ENCODE measurements at places on chromosomes 5 and 9.

GRCh38 chr9:18676525-18676924 lies 202.6 kb downstream of the ADAMTSL1 start:
- no peak for DNase-seq

DNA sequence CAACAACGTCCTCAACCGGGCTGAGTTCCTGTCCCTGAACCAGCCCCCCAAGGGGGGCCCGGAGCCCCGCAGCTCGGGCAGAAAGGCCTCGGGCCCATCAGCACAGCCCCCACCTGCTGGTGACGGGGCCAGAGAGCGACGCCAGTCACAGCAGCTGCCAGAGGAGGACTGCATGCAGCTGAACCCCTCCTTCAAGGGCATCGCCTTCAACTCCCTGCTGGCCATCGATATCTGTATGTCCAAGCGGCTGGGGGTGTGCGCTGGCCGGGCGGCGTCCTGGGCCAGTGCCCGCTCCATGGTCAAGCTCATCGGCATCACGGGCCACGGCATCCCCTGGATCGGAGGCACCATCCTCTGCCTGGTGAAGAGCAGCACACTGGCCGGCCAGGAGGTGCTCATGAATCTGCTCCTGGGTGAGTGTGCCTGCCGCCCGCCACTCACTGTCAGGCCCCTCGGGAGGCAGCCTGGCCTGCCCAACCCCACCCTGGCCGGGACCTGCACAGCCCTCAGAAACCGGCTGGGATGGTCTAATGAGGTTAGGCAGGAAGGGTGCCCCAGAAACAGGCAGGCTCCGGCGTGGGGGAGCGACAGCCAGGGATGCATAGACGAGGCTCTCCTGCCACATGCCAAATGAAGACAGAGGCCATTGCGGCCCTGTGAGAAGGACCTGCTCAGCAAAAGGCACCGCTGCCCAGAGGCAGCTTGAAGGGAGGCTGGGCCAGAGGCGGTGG lies 678 bp downstream of the PLPP7 start:
- DNase-seq: no peak

- DNase-seq: no peak
Measured at GRCh38 chr5:156819537-156819936, 30.6 kb upstream of the PPP1R2B start.

DNA sequence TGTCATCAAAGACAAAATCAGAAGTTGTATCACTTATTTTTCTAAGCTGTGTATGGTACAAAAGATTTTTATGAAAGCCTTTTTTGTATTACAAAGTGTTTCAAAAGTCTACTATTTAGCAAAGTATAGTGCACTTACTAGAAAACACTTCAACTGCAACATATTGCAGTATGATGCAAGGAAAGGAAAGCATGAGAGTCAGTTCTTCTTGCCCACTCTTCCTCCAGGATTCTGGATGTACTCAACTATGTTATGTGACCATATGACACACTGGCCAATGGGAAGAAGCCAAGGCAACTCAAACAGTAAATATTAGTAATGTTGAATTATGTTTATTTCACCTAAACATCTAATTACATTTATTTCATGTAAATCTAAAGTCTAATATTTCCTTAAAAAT lies 49.5 kb upstream of the TYRP1 start:
- DNase-seq: no peak

GRCh38 chr5:115098041-115098702 lies 71.5 kb downstream of the TRIM36 start:
- DNase-seq: no peak

DNA sequence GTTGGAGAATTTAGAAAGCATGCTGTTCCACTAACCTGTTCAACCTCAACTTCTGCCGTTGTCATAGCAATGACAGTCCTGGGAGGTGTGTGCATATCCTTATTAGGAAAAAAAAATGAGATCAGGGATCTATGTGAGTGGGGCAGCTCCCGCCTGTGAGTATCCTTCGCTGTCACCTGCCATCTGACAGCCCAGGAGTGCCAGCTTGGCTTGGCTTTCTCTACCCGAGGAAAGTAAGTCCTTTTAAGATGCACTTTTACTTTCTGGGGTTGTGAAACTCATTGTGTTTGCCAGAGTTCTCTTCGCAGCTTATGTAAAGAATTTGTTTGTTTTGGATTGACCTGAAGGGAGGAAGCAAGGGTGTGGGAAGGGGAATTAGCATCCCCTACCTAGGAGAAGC lies 21.8 kb downstream of the PCDHAC2 start:
- DNase-seq: no peak

GRCh38 chr9:71762900-71763653 lies 5.2 kb downstream of the CEMIP2 start:
- peak; percentile 51 for DNase-seq

- DNase-seq: no peak
Measured at GRCh38 chr9:137167747-137168572, 1.9 kb downstream of the LRRC26 start.

DNA sequence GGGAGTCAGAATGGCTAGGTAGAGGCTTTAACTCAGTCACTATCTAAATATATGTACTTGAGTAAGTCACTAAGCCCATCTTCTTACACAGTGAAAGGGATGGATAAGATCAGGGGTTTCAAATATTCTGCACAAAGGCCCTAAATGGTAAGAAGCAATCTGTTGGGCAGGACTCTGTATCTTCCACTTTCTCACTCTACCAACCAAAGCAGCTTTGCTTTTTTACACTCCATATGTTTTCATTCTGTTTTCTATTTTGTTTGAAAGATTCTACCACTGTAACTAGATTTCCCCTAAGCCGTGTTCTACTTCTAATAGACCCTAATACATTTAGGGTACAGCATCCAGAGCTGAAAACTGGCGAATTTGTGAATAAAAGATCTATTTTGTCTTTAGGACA lies 477.5 kb upstream of the NMUR2 start:
- DNase-seq: no peak

DNA sequence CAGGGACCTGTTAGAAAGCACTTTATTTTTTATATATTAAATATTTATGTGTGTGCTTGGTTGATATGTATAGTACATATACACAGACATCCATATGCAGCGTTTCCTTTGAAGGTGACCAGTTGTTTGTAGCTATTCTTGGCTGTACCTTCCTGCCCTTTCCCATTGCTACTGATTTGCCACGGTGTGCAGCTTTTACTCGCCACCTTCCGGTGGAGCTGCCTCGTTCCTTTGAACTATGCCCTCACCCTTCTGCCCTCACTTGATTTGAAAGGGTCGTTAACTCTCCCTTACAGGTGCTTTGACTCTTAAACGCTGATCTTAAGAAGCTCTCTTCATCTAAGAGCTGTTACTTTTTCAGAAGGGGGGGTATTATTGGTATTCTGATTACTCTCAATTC lies 20.5 kb downstream of the RGMB start:
- DNase-seq: no peak

DNA sequence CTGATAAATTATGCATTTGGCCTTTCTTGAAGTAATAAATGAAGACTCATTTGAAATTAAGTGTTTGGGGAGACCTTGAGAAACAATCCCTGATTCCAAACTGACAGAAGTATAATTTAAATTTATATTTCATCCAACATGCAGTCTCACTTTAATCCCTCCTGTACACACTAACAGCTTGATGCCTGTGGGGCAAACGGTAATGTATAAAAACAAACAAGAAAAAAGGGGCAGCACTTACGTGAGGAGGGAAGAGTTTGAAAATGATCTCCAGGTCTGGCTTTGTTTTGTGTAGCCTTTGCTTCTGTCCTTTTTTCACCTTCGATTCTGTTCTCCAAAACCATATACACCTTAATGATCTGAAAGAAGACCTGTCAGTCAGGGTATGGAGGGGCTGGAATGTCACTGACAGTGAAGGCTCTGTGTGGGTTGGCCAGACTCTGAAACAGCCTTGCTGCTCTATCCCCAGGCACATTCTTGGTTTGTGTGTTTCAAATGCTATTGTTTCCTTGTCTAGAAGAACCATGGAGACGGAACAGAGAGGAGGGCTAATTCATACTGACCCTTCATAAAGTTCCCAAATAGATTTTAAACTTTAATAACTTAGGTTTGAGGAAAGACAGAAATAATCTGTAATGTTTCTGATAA lies 338.2 kb upstream of the WWC1 start:
- DNase-seq: peak; percentile 72

DNA sequence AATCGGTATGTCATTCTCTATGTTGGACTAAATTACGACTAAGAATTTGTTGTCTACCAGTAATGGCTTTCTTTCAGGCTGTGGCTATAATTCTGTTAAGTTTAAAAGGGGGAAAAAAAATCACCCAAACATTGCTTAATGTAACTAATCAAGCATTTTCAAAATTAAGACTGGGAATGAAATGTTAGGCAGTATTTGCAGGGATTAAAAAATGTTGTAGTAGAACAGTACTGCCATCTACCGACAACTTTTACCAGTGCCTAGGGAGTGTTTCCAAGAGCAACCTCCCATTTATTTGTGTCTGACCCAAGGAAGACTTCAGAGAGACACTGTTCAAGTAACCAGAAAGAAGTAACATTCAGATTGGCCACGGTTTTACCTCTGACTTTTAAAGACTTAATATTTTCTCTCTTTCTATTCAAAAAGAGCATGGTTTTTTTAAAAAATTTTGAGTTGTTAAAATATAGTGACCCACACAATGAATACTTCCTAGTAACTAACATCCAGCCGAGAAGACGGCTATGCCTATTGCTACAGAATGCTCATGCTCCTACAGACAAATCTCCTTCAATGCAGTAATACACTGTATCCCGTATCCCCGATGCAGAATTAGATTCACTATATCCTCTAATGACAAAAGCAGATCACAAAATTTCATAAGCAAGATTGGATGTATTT lies 92.4 kb downstream of the ARL15 start:
- no peak for DNase-seq

- no peak for DNase-seq
Measured at GRCh38 chr9:27206041-27206440, 90.9 kb downstream of the EQTN start.

GRCh38 chr5:90097082-90097477 lies 312.5 kb downstream of the CETN3 start:
- DNase-seq: no peak

- DNase-seq: no peak
Measured at GRCh38 chr9:120531683-120532300, 48.2 kb downstream of the CDK5RAP2 start.

GRCh38 chr5:126477294-126478117 lies 54.3 kb downstream of the GRAMD2B start:
- no peak for DNase-seq

GRCh38 chr5:90911169-90911568 lies 352.6 kb downstream of the ADGRV1 start:
- no peak for DNase-seq

- no peak for DNase-seq
Measured at GRCh38 chr9:114244570-114244969, 78.3 kb upstream of the ORM1 start.

- no peak for DNase-seq
Measured at GRCh38 chr9:69122549-69123141, 51.4 kb upstream of the TJP2 start.

GRCh38 chr5:77356740-77357139 lies 135.4 kb downstream of the WDR41 start:
- DNase-seq: no peak

- DNase-seq: no peak
Measured at GRCh38 chr9:69885931-69886330, 65.3 kb downstream of the CFAP95 start.

GRCh38 chr5:132829742-132830435 lies 558 bp downstream of the SHROOM1 start:
- peak; percentile 87 for DNase-seq

GRCh38 chr5:99060306-99061261 lies 131.8 kb upstream of the CHD1 start:
- DNase-seq: peak; percentile 62

GRCh38 chr9:111731928-111732327 lies 62.8 kb downstream of the SHOC1 start:
- DNase-seq: no peak

GRCh38 chr5:65014769-65015168 lies 246.0 kb downstream of the CWC27 start:
- no peak for DNase-seq

DNA sequence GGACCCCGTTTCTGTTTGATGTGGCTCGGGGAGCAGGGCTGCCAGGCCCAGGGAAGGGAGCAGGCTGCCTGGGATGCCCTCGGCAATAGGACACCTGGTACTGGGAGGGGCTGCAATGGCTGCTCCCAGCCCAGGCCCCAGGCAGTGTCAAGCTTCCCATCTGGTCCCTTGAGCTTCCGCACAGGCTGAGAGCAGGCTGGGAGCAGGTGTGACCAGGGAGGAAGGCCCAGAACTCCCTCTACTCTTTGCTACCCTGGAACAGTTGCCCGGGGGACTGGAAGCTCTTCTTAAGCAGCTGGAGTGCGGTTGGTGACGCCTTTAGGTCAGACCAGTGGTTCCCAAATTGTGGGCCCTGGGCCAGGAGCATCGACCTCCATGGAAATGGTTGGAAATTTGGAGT lies 186.9 kb downstream of the GADD45G start:
- no peak for DNase-seq

- DNase-seq: no peak
Measured at GRCh38 chr5:117456866-117457470, 882.3 kb upstream of the SEMA6A start.

GRCh38 chr5:82356808-82357671 lies 78.9 kb upstream of the RPS23 start:
- peak; percentile 71 for DNase-seq

- DNase-seq: no peak
Measured at GRCh38 chr5:74549384-74549783, 91.1 kb downstream of the ENC1 start.

GRCh38 chr5:133367071-133367786 lies 245.1 kb downstream of the FSTL4 start:
- DNase-seq: peak; percentile 22

DNA sequence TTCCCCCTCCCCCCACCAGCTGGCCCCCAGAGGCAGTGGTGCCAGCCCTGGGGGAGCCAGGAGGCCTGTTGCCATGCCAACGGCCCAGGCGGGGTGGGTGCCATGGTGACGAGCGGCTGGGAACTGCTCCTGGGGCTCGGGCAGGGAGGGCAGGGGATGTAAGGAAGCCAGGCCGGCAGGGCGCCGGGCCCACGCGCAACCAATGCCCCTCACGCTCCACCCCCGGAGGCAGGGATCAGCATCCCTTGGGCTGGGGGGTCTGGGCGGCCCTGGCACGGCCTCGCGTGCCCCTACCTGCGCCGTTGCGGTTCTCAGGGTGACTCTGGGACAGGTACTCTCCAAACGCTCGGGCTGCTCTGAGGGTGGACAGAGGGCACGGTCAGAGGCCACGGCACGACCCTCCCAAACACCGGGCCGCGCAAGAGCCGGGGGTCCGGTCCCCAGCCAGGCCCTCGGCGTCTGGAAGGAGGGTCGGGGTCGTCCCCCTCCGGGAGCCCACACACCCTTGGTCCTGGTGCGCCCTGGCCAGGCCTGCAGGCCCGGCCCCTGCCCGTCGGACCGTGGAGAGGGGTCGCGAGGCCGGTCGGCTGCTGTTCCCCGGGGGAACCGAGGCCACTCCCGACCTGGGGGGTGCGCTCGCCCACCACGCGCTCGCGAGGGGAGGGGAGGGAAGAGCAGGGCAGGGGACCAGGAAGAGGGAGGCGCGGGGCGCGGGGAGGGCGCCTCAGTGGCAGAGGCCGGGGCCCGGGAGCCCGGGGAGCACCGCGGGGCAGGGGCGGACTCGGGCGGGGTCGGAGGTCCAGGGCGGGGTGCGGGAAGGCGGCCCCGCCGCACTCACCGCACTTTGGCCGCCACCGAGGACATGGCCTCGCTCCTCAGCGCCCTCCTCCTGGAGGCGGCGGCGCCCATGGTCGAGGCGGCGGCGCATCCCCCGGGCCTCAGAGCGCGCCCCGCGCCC lies 661 bp downstream of the NSMF start:
- DNase-seq: no peak

- DNase-seq: no peak
Measured at GRCh38 chr5:68679041-68679440, 414.8 kb upstream of the SLC30A5 start.
